ENCODE measurements at places on chromosomes 6 and 20.
A peak's percentile ranks its signal among the peaks of the same experiment; 100 is the strongest.

DNA sequence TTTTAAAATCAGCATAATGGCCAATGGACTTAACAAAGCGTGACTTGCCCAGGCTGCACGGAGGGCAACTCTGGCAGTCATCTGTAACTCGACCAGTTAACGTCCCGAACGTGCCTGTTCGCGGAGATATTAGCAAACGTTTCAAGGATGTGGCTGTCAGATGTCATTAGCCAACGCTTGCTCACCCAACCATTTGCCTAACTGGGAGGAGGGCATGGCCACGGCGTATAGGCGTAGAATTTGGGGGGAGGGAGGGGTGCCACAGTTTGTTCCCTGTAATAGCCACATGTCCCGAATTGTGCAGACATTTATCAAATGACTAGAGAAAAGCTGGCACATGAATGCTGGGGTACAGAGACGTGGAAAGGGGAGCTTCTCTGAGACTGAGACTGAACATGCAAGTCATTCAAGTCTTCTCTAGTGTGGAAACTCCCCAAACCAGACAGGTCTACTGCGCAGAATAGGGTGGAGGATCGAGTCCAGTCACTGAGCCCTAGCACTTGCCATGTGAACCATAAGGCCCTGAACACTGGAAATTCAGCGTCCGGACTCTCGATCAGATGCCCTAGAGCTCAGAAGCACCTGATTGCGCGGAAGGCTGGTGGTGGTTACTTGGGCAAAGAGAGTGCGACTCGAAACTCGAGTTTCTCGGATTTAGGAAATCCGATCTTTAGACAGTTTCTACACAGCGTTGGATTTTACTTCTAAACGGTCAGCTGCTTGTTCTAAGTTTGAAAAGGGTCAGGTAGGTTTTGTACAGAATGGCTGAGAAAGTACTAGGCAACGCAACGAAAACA is 32.6 kb downstream of the TFAP2B start:
- peak; percentile 68 for DNase-seq

- DNase-seq = no peak
Observed at GRCh38 chr6:102039441-102039840, 645.9 kb downstream of the GRIK2 start.

DNA sequence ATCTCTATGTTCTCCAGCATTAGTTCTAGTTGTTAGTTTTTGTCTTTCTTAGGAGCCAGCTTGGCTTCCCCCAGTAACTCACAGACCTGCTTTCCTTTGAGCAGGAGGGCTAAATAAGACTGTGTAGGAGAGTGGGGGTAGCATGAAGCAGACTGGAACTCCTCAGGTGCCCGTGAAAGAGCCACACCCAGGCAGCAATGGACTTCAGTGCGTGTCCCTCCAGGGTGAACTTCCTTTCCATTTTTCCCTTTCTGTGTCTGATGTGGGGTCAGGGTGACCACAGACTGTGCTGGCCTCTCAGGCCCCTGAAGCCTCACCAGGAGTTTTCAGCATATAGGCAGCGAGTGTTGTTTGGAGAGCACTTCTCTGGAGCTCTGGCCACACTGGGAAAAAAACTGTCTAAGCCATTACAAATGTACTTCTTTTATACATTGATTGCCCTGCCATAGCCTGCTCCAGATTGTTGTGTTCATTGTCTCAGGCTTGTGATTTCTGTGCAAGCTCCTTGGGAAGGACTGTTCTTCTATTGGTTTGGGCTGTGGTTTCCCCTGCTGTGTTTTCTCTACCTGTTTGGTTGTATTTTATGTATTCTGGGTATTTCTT is 55.7 kb downstream of the SH3BGRL2 start:
- DNase-seq = no peak

- DNase-seq = no peak
Observed at GRCh38 chr6:112594886-112595594, 247.9 kb downstream of the RFPL4B start.

DNA sequence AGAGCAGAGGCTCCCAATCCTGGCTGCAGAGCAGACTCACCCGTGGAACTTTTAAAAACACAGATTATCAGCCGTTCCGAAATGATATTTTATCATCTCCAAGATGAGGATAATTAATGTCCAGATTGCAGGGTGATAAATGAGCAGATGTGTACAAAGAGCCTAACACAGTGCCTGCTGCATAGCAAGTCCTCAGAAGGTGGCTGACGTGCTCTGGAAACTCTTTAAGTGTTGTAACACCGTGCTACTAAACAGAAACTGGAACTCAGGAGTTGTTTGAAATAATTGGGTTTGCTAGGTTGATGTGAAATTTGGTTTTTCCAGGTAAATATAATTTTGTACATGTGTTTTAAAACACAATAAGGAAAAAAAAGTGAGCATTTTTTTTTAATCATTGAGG is 118.0 kb downstream of the ARMC2 start:
- DNase-seq = no peak

- DNase-seq = no peak
Observed at GRCh38 chr6:3669916-3670315, 81.6 kb downstream of the PXDC1 start.

DNA sequence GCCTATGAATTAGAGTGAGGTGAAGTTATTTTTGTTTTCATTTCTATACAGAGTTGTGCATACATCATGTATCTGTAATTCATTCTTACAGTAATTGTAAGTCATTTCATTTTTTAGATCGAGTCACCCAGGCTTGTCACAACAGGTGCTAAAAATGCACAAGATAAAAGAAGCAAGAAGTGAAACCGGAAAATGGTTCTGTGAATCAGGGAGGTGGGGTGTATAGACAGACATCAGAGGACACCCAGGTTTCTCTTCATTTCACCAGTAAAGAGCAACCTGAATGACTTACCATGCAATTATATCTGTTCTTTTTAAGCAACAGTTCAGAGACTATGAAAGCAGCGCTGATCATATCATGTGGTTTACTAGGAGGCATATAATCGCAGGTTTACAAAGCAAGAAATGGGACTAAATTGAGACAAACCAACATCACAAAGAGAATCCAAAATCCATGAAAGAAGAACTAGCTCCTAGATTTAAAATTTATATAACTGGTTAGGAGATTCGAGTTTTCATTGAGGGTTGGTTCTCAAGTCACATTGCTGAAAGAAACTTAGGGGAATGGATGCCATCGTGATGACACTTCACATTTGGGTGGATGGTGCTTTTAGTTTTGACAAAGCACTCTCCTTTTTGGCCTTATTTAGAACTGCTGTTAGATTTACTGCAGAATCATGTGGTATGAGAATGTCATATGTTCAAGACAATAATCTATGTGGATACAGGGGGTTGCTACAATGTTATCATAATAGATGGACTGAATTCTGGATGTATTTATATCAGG is 27.9 kb upstream of the TBC1D7 start:
- no peak for DNase-seq

DNA sequence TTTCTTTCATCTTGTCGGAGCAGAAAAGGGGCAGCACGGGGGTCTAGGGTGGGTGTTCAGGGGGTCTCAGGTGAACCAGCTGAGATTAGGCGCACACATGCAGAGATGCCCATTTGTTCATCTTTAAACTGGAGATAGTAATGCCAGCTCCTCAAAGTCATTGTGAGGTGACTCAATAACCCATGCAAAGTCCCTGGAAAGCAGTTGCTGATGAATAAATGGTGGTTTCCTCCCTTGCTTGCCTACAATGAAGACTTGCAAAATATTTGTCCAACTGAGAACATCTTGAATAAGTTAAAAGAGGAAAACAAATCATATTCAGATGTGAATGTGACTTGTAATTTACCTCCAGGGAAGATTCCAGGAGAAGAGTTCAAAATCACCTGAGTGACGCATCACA is 206.9 kb downstream of the LY86 start:
- DNase-seq = no peak

DNA sequence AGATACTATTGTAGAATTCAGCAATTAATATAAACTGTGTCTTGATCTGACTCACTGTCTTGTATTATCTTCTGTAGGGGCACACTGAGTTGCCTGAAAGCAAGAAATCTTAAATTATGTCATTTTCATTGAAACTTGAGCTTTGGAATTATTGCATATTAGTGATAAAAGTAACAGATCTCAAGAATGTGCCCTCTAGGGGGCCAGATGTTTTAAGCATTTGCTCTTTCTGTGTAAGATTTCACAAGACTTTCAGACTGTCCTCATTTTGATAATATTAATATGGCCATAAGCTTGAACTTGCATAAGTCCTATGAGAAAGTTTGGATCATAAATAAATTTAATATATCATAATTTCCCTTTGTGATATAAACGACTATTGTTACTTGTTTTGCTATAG is 55.5 kb upstream of the MYO6 start:
- DNase-seq = no peak

DNA sequence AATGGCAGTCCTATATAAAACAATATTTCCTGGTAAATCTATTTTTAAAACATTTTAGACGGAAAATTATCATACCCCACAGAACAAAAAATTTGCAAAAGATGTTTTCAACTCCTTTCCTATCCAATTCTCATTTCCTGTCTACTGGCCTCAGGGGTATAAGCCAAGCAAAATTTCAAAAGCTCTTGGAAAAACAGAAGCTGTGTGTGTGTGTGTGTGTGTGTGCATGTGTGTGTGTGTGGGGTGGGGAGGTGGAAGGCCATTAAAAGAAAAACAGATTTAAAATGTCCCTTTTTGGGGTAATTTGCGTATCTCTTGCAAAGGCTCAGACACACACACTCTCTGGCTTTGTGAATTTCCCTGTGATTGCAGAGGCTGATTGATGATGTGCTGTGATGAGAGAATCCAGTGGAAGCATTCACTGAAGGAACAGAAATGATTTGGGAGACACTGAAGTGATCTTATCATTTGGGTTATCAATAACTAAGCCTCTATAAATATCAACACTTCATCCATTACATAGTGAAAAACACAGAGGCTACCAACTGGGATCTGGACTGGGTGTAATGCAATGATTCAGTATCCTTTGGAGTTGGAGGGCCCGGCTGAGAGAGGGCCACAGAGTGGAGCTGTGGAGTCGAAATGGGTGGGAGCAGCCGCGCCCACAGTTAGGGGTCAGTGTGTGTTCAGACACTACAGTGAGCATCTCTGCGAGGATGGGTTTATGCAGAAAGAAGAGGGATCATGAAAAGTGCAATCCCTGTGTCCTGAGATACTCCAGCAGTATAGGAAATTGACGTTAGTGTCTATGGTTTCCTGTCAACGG is 106.8 kb upstream of the PREP start:
- DNase-seq = peak; percentile 60

DNA sequence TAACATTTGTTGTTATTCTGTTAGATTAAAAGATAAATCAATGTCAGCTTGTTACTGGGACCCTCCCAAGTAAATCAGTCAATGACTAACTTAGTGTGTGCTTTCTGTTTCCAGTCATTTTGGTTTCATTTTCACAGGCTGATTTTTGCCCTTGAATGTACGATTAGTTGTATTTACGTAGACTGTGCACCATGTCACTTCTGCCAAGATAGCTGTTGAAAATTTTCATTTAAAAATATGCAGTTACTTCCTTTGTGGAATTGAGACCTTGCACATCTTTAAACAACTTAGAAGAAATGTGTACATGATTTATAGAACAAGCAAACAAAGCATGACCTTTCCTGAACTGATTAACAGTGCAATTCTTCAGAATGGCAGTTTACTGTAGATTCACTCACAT is 944.8 kb upstream of the CITED2 start:
- no peak for DNase-seq

- DNase-seq = no peak
Observed at GRCh38 chr6:30394139-30394538, 49.2 kb downstream of the RPP21 start.

DNA sequence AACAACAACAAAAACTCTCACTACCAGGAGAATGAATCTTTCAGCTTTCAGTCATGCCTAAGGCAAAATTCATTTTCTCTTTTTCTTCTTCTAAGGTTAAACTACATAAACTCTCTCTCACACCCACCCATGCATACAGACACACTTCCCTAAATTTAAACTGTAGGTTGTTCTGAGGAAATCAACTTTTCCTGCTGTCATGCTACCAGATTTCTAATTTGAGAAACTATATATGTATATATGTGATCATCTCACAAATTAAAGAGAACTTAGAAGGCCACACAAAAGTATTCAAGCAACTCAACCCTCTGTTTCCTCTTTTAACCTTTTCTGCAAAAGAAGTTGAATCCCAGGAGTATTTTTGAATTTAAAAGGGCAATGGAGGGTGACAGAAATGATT is 532.5 kb downstream of the KIF16B start:
- DNase-seq = no peak

DNA sequence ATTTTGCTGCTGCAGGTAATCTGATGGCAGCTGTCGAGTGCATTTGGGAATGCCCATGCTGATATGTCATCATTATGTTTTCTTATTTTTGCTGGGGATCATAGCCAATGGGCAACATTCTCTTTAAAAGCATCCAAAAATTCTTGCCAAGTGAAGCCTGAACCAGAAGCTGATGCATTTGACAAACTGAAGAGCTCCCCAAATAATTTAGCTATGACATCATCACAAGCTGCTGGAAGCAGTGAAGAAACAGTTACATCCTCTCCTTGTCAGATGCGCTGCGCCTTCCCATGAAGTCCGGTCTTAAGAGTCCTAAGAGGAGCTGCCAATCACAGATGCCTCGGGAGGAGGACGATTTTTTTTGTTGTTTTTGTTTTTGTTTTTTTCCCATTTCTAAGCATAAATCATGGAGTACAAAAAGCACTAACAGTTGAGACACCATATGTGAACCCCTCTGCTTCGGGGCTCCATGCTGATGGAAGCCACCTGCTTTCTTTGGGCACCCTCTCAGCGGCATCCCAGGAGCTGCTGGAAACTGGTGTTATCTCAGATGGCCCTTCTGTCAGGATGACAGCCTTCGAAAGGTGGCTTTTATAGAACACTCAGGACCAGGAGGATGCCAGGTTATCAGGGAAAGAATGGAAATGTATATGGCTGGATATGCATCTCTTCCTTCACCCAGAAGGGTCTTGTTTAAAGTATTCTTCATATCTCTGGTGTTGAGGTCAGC is 56.1 kb upstream of the FOXQ1 start:
- no peak for DNase-seq

DNA sequence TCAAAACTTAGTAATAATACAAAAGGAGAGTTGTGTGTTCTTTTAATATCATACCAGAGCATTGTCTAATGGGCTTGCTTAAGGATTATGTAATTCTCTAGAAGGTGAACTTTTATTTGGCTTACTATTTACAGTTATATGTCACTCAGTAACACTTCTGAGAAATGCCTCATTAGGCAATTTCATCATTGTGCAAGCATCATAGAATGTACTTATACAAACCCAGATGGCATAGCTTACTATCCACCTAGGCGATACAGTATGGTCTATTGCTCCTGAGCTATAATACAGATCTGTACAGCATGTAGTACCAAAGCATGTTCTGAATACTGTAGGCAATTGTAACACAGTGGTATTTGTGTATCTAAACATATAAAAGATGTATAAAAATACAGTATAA is 340.1 kb downstream of the PHF3 start:
- DNase-seq = no peak

- DNase-seq = no peak
Observed at GRCh38 chr20:61901392-61902220, 164.1 kb downstream of the TAF4 start.

- peak; percentile 72 for DNase-seq
Observed at GRCh38 chr6:29737707-29738630, 14.7 kb downstream of the HLA-F start.

DNA sequence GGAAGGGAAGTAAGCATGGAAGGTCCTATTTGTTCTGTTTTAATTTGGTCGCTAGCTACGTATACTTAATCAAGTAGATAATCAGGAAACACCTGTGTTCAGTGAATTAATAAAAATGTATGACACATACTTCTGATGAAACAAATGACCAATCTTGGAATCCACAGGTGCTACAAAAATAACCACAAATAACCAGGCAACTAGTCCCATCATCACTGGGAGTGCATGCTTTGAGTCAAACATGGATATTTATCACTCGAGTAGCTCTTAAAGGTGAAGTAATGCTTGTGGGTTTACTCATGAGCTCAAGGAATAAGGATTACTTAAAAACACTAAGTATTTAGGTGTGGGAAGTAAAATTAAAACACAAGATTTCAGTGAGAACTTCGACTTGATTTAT is 285.6 kb upstream of the ID4 start:
- no peak for DNase-seq

Data from ecto neural progenitor cell (in vitro differentiated cells).